ENCODE measurements at places on chromosomes 7 and 10.

DNA sequence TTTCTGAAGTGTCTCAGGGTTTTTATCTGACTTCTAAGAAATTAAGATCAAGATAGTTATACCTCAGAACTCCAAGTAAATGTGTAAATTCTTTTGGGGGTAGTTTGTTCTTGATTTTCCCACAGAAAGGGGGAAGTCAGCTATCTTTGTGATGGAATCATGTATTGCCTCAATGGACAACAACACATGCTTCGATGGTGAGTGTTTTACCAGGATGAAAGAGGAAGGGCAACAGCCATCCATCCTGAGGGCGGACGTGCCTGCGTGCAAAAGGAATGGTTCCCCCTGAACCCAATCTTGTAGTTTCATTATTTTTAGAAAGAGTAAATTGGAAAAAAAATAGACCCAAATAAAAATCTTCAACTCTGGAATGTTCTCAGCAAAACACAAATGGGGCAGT is 67.2 kb upstream of the ZPBP start:
- no peak for DNase-seq

DNA sequence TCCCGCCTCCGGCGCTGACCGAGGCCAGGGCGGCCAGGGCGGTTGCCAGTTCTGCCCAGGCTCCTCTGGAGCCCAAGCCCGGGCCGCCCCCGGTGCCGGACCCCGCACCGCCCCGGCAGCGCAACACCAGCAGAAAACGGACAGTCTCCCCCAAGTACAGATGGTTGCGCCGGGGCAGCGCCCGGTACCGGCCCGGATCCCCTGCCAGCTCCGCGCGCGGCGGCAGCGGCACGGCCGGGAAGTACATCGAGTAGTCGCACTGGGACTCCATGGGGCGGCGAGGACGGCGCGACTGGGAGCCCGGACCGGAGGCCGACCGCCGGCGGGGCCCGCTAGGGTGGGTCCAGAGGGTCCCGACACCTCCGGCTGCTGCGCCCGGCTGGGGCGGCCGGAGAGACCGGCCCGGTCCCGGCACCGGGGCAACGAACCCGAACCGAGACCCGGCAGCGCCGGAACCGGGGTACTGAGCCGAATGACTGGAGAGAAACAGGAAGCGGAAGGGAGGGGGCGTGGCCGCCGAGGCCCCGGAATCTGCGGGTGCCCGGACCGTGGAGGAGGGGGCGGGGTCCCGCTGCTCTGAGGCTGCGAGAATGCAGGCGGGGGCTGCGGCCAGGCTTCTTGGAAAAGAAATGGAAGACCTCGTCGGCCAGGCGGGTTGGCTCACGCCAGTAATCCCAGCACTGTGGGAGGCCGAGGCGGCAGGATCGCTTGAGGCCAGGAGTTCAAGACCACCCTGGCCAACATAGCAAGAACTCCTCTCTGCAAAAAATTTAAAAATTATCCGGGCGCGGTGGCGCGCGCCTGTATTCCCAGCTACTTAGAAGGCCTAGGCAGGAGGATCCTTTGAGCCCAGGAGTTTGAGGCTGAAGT is at the start of gene TRAPPC14:
TRAPPC14 (minus strand) TSS at position 495 of the 870 bp plus-strand sequence; CDS start at position 271, 224 bp downstream.
- peak; percentile 83 for DNase-seq

DNA sequence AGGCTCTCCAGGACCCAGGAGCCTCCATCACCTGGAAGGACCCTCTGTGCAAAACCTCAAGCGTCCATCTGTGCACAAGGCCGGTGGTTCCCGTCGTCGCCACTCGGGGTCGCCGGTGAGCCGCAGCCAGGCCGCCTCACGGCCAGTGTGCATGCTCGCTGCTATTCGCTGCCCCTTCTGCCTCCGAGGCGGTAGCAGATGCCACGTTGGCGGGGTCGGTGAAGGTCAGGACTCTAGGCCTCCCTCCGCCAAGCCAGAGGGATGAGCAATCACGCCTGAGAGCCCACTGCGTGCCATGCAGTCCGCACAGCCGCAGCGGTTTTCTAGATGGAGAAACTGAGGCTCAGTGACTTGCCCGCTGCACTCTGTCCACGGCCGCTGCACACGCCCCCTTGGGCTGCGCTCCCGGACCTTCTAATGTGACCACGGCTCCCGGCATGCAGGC is 5.7 kb downstream of the UPK3B start:
- DNase-seq: peak; percentile 62

DNA sequence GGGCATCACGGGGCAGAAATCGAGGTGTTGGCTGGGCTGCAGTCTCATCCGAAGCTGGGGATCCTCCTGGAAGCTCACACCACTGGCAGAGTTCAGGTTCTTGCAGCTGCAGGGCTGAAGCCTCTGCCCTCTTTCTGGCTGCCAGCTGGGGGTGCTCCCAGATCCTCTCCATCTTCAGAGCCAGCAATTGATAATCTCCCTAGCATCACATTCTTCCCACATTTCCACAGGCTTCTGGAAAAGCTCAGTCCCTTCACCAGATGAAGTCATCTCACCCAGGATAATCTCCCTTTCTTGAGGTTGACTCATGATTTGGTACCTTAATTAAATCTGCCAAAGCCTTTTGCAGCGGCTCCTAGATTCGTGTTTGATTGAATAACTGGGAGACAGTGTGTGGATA is 55.2 kb downstream of the NRP1 start:
- DNase-seq: peak; percentile 43

- no peak for DNase-seq
These were observed 179.0 kb downstream of the RNLS start for GRCh38 chr10:88404133-88404532.

GRCh38 chr10:124668517-124669051 is 75.6 kb downstream of the FAM53B start:
- DNase-seq: no peak

- DNase-seq: no peak
These were observed 48.4 kb downstream of the C10orf71 start for GRCh38 chr10:49347342-49347741.

- DNase-seq: no peak
These were observed 25.0 kb downstream of the ADARB2 start for GRCh38 chr10:1712314-1712713.

GRCh38 chr10:44725404-44725803 is 185.7 kb upstream of the TMEM72 start:
- no peak for DNase-seq

DNA sequence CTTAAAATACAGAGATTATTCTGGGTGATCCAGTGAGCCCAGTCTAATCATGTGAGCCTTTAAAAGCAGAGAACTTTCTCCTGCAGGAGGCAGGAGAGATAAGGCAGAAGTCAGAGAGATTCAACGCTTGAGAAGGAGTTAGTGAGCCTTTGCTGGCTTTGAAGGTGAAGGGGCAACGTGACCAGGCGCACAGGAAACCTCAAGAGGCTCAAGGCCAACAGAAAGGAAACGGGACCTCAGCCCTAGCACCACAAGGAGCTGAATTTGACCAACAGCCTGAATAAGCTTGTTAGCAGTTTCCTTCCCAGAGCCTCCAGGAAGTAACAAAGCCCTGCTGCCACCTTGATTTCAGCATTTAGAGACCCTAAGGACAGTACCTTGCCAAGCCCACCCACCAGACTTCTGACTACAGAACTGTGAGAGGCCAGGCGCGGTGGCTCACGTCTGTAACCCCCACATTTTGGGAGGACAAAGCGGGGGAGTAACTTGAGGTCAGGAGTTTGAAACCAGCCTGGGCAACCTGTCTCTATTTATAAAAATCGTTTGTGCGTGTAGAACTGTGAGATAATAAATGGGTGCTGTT is 87.3 kb upstream of the KAT6B start:
- DNase-seq: peak; percentile 10

DNA sequence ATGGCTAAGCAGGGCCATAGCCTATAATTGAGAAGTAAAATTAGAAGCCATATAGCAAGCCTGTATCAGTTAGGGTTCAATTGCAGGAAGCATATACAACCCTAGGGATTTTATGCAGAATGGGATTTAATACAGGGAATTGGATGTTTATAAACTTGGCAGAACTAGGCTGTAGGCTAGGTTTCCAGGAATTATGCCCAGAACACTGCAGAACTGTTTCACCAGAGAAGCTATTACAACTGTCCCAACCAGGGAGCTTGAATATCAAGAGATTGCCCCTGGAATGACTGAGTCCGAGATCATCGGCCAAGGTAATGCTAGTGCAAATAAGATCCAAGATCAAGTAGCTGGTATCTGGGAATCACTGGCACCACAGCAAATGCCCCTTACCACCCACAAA is 64.0 kb downstream of the PRR15 start:
- DNase-seq: no peak

DNA sequence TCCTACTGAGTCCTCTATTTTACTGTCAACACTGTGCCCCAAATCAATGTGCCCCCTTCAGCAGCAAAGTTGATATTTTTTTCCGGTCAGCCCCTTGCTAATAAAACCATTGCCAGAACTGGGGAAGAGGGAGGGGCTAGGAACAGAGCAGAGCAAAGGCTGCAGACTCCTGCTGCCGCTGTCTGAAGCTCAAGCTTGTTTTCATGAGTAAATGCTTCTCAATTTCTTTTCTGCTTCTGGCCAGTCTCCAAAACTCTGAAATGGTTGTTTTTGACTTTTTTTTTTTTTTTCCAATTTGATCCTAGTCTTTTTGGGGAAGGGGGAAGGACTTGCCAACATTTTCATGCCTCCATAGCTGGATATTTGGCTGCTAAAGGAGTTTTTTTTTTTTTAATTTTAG is 26.7 kb upstream of the PROSER2 start:
- DNase-seq: no peak

- no peak for DNase-seq
These were observed 53.4 kb downstream of the DPYSL4 start for GRCh38 chr10:132240156-132240555.

DNA sequence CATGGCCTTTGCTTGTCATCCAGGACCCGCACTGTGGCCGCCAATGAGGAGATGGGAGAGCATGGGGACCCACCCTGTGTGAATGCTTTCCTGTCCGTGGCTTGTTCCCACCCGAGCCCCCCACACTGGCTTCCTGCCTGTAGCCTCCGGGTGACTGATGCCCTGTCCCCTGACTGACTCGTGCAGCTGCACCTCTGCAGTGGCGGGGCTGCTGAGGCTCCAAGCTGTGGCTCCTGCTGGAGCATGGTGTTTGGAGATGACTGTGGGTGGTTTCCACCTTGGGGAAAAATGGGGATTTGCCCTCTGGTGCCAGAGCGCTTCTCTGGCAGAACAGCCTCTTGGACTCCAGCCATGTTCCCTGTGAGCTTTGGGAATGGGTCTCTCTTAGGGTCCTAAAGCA is 2.1 kb downstream of the CAMK1D start:
- DNase-seq: no peak

DNA sequence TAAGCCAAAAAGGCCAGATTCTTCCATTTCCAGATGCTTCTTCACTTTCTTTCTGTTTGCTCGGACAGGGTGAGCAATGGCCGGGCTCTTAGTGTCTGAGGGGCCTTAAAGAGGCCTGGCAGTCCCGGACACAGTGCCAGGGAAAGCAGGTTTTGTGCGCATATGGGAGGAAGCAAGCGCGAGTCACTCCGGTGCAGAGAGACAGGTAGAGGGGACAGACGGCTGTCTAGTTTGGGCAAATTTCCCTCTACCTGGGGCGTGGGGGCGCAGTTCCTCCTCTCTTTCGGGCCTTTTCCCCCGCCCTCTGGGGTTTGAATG is 4.7 kb downstream of the NEUROD6 start:
- DNase-seq: no peak

- no peak for DNase-seq
These were observed 71.1 kb upstream of the GPR158 start for GRCh38 chr10:25103703-25104102.

GRCh38 chr7:25846722-25847121 is 305.3 kb upstream of the NFE2L3 start:
- peak; percentile 27 for DNase-seq

DNA sequence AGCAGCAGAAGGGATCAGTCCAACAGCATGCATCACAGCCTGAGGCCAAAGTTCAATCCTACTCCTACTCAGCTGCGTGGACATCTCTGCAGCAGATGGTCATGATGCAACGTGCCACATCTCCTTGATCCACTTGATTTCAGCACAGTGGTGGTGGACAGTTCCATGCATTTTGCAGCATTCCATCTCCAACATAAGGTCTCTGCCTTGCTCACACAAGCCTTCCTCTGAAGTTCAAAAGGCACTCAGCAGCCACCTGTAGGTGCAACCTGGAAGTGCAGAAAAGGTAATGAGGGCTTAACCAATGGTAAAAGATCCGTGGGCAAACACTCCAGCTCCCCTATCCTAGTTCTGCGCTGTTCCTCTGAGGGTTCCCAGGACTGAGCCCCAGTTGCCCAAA is 57.5 kb upstream of the CHCHD3 start:
- peak; percentile 36 for DNase-seq

DNA sequence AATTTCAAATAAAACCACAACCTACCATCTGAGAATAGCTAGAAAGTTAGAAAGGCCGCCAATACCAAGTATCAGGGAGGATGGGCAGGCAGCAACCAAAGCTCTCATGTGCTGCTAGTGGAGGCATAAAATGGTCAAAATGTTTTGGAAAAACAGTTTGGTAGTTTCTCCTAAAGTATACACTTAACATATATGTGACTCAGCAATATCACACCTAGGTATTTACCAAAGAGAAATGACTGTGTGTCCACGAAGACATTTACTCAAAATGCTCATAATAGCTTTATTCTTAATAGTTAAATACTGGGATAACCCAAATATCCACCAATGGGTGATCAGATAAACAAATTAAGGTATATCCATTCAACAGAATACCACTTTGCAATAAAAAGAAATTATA is 14.3 kb downstream of the RHEB start:
- peak; percentile 30 for DNase-seq

GRCh38 chr10:89389254-89389653 is 3.2 kb upstream of the IFIT1 start:
- peak; percentile 61 for DNase-seq

GRCh38 chr7:120553491-120553890 is 280.5 kb downstream of the KCND2 start:
- DNase-seq: no peak

DNA sequence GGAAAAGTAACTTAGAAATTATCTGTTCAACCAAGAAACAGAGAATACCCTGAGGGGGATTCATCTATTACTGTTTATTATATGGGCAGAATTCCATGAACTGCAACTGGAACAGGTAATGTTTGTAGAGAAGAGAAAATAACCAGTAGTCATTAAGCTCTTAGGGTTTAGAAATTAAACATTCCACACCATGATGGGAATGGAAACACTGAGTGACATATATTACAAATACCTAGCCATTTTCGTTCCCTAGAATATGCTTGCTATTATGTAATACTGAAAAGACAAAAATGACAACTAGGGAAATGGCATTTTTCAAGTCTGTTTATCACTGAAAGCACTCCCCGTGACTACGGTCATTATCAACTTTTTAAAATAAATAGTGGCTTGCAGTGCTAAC is 1007.4 kb downstream of the GATA3 start:
- no peak for DNase-seq

DNA sequence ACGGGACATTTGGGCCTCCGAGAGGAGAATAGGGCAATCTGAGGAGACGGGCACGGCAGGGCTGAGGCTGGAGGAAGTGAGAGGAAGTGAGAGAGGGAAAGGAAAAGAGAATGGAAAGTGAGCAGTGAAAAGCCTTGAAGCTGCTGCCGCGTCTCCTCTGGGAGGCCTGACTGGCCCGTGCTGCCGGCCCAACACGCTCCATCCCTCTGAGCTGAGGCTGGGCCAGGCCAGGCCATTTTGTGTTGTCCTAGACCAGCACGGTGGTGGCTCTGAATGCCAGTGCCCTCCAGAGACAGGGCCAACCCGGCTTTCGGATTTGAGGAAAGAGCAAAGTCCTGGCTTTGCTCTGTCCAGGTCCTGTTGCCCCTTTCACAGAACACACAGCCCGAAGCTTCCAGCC is 361.1 kb upstream of the SHH start:
- no peak for DNase-seq

GRCh38 chr7:94391726-94392392 is 2.8 kb upstream of the COL1A2 start:
- DNase-seq: peak; percentile 32
